Stimulated activated CD8-positive, alpha-beta memory T cell treated with anti-CD3 and anti-CD28 coated beads, Interleukin-2, amount 100 ng/mL, for 1 hour (primary cell): ENCODE measurements at places on chromosomes 1 and 21.

GRCh38 chr21:41251961-41252642 is 64.5 kb upstream of the FAM3B start:
- DNase-seq = no peak

DNA sequence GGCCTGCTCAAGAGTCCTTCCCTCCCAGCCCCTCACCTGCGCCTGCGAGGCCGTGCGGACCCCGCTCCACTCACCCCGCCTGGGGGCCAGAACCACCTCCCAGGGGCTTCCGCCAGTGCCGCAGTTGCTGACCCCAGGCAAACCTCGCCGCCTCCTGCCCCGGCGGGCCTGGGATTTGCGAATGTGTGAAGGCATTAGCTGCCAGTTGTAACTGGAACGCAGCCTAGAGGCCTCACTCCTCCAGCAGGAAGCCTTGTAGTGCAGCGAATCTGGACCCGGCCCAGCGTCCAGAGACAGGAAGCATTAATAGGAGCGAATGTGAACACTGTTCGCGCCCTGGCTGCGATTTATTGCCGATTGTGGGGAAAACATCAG is 140.9 kb upstream of the ARHGEF16 start:
- no peak for DNase-seq

- no peak for DNase-seq
Measured at GRCh38 chr1:107139833-107140702, 771 bp upstream of the NTNG1 start.

DNA sequence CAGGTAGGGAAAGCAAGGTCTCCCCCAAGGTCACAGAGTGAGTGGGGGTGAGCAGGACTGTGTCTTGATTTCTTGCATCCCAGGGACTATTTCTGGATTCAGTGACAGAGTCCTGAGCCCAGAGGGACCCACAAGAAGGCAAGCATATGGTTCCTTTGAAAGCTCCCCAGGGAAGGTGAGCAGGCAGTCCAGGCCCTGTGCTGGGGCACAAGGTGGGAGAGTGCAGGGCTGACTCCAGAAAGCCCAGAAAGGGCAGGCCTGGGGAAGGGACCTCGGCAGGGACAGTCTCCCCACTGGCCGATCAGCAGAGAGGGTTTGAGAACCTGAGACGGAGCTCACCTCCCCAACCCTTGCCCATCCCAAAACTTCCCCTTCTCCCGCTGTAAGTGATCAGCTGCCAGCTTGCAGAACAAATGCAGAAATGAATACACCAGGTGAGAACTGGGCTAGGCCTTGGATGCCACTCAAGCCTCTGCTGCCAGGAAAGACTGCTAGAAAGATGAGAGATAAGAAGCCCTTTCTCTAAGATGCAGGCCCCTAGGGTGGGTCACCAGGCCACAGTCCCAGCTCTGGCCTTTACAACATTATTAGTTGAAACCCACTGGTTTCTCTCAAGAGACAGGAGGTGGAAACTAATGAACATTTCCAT is 121.0 kb downstream of the GLIS1 start:
- no peak for DNase-seq
